Osteoblast (primary cell): ENCODE measurements at places on chromosomes 6 and 20. TPM values are rescaled to one million over a fixed set of nuclear protein-coding genes. Genes with fewer than 3 reads are reported as not detected.

DNA sequence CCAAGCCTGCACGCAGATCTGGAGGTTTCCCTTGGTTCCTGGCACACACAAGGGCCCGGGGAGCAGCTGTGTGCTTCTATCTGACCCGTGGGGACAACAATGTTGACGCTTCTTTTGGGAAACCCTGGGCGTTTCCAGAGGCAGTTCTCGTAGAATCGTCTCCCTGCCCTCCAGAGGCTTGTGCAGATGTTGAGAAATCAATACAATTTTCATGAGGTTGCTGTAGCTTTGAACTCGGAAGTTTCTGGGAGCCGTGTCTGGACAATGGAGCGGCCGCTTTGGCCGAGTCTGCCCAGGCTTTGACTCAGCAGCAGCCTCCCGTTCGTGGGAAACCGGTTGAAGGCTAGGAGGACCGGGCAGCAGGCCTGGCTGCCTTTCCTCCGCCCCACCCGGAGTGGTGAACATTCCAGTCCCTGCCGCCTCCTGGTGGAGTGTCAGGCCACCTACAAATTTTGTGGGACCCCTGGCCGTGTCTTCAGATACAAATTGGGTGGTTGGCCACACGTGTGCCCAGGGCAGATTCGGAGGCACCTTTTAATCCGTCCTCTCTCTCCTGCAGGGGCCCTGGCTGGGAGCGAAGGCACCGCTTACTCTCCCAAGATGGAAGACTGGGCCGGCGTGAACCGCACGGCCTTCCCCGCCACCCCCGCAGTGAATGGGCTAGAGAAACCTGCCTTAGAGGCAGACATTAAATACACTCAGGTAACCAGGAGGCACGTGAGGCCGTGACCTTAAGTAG lies 2.7 kb downstream of the PAX1 start:
- DNase-seq = peak; percentile 72

GRCh38 chr6:95230071-95230740 lies 347.1 kb upstream of the MANEA start:
- no peak for DNase-seq

GRCh38 chr6:129583866-129584265 lies 126.1 kb downstream of the ARHGAP18 start:
- DNase-seq = no peak

DNA sequence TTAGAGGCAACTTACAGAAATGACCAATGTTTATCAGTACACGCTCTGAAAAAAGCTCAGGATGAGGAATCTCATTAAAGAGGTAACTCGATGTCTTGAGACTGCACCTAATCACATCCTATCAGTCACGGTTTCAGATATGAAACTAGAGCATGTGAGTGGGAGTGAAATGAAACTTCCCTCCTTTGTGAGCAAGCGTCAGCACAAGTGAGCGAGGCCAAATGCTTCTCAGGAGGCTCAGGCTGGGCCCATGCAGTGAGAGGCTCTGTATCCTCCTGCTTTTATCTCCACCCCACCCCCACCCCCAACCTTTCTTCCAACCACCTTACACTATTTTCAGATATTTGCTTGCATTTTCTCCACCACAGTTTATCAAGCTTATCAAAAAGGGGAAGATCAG lies 140.8 kb upstream of the RIMS1 start:
- DNase-seq = no peak

DNA sequence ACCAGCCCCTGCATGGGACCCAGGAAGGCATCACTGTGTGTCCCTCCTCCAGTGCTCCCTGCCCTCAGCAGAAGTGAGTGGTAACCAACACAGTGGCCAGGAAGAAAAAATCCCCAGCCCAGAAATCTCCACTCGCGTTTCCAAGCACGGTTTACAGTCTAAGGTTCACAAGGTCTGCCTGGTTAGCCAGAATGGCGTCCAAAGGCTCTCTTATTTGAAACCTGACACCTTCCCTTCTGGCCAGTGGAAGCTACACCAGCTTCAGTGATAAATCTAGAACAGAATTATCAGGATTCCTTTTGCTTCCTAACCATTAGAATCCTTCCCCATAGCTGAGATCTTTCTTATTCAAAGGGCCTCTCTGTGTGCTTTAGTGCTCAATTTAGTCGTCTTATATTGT lies 9.2 kb downstream of the LY86 start:
- no peak for DNase-seq

GRCh38 chr20:4318891-4319290 lies 303.5 kb upstream of the RNF24 start:
- no peak for DNase-seq

HMGCLL1 gene
- total RNA-seq = under 0.01 and 0.36 TPM in 2 replicates

GTPBP2 gene
- total RNA-seq = 74.3 and 84.0 TPM in 2 replicates

SIRPA gene
- total RNA-seq = 13.8 and 15.9 TPM in 2 replicates
